T-helper 1 cell (primary cell): ENCODE measurements at places on chromosomes 3 and 15.

- no peak for DNase-seq
These were observed 519.3 kb upstream of the CADM2 start for GRCh38 chr3:84439476-84439875.

DNA sequence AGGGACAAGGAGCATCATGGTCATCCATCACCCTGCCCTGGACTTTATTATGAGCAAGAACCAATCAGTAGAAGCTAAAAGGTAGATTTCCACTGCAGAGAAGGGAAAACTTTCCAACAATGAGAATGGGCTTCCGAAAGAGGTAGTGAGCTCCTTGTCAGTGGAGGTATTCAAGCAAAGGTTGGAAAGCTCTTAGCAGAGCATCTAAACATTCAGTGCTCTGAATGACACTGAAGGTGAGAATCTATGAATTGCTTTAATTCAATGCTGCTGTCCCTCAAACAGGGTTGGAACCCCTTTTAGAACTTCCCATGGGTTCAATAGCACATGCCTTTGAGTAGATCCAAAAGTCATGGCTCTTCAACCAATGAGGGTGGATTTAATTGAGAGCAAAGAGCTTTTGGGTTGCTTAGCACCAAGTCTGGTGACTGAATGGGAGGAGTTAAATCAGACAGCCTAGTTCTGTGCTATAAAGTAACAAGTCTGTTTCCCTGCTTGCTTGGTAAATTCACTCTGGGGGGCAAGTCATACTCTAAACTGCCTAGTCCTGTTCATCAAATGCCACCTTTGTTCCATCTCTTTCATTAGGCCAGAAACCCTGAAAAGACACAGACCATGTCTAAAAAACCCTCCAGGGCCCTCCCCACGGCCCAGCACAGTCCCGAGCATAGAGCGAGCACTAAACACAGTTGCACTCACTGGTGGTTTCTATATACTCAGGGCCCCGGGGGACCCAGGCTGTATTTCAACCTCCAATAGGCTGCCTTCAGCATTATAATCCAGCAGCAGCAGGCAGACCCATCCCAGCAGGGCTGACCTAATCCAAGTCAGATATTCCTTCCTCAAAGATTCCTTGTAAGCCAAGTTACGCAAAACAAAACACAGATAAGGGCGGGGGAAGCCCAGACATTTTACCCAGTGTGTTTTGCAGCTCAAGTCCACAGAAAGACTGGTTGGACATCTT lies 161.2 kb downstream of the MEGF11 start:
- DNase-seq = no peak

- no peak for DNase-seq
These were observed 84.5 kb upstream of the SYNPR start for GRCh38 chr3:63193647-63194046.

DNA sequence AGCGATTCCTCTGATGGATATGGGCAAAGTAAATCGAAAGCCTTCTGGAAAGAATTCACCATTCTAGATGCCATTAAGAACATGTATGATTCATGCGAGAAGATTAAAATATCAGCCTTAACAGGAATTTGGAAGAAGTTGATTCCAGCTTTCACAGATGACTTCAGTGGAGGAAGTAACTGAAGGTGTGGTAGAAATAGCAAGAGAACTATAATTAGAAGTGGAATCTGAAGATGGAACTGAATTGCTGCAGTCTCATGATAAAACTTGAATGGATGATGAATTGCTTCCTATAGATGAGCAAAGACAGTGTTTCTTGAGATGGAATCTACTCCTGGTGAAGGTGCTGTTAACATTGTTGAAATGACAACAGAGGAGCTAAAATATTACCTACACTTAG lies 30.1 kb upstream of the TBC1D23 start:
- DNase-seq = no peak

DNA sequence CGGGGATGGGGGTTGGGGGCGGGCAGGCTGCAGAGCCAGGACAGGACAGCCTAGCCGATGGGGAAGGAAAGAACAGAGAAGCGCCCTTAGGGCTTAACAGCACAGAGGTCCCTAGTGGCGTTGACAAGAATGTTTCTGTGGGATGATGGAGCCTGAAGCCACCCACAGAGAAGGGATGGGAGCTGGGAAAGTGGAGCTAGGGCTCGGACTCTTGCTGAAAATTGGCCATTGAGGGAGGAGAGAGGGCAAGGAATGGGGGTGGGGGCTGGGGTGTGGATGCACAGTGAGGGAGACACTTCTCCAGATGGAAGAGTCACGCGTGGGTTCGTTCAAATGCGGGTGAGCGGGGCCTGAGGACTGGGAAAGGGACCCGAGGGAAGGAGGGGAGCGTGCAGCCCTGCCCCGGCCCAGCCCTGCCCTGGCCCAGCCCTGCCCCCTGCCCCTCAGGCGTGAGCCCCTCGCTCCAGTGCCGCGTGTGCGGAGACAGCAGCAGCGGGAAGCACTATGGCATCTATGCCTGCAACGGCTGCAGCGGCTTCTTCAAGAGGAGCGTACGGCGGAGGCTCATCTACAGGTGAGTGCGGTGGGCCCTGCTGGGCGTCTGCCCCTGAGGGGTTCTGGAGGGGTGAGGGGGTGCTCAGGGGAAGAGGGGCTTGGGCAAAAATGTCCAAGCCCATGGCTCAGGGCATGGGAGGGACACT lies 832 bp downstream of the NR2E3 start:
- DNase-seq = no peak

- peak; percentile 46 for DNase-seq
These were observed 46.2 kb downstream of the TPRA1 start for GRCh38 chr3:127544192-127544802.

DNA sequence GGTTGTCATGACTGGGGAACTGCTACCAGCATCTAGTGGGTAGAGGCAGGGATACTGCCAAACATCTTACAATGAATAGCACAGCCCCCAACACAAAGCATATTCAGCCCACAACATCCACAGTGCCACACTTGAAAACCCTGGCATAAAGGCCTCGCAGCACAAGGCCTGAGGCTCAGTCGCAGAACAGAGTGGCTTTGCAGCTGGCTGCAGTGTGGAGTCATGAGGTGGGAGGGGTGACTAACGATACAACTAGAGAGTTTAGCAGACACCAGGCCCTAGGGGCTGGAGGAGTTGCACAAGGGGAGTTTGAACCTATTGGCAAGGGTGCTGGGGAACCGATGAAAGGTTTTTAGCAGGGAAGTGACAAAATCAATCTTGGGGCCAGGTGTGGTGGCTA lies 32.1 kb downstream of the GRK7 start:
- DNase-seq = no peak

- DNase-seq = no peak
These were observed 1.9 kb downstream of the PIGZ start for GRCh38 chr3:196966526-196967401.

- DNase-seq = no peak
These were observed 1.9 kb downstream of the GOLIM4 start for GRCh38 chr3:168093790-168094189.

DNA sequence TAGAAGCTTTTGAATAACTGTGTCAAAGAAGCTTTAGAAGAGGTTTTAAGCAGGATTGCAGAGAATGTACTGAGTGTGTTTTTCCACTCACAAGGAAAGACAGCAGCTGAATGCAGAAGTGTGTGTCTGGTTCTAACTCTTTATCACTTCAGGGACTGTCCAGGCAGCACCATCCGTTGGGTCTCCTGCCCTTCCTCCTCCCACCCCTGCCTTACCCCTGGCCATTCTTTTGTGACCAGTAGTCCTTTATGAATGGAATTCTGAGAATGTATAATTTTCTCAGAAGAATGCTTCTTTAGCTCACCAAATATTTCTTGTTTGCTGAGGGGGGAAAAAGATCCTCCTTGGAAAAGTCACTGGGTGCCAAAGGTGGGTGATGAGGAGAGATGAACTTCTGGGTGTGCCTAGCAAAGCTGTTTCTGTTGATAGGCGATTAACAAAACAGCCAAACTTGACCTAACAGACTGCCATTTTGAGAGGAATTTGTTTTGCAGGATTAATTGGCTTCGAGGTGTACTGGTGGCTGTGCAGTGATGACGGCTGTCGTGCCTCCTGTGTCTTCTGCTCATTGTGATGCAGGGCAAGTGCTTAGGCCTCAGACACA lies 70.9 kb downstream of the IGF1R start:
- no peak for DNase-seq

- no peak for DNase-seq
These were observed 14.2 kb downstream of the EIF4E3 start for GRCh38 chr3:71710906-71711494.

DNA sequence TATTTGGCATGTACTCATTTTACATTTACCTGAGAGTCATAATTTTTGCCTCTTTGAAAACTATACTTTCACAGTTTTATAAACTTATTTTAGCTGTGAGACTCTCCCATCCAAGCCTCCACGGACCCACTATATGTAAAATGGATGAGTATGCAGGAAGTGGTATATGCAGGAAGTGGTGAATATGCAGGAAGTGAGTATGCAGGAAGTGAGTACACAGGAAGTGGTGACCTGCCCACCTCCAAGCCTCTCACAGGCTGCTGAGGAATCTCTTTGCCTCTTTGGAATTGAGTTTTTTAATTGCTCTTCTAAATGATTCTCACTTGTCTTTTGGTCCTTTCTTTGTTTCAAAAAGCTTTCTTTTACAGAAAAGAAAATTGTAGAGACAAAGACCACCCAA lies 85.2 kb downstream of the KBTBD8 start:
- DNase-seq = peak; percentile 13

- no peak for DNase-seq
These were observed 514.1 kb downstream of the MAGI1 start for GRCh38 chr3:65524584-65524983.

DNA sequence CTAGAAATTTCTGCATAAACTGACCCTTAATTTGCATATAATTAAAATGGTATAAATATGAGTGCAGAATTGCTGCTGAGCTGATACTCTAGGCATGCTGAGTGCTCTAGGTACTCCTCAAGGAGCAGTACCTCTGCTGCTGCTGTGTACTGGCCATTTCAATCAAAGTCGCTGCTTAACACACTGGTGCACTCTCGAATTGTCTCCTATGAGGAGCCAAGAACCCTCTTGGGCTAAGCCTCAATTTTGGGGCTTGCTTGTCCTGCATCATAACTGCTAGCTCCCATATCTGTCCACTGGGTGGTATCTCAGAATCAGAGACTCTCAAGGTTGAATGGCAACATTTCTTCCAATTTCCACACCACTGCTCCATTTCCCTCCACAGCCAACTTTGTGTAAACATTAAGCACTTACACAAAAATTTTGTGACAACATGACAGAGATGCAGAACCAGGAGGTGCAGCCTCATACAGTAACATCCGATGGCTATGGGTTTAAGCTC lies 82.5 kb downstream of the XXYLT1 start:
- no peak for DNase-seq

GRCh38 chr3:150152567-150152966 lies 181.9 kb upstream of the PFN2 start:
- no peak for DNase-seq

DNA sequence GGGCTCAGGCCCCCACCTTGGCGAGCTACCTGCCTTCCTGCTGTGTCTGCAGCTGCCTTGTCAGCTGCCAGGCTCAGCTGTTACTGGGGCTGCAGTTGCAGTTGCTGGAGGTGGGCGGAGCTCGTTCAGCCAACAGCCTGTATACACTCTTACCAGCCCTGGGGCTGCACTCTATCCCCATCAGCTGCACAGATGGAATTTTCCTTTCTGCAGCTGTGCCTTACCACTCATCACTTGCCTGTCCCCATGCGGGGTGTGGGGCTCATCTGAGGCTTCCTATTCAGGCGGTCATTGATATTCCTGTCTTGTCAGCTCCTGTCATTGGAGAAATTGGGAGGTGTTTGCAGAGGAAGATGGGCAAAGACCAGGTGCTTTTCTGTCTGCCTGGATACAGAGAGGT lies 9.1 kb upstream of the SYN2 start:
- no peak for DNase-seq

DNA sequence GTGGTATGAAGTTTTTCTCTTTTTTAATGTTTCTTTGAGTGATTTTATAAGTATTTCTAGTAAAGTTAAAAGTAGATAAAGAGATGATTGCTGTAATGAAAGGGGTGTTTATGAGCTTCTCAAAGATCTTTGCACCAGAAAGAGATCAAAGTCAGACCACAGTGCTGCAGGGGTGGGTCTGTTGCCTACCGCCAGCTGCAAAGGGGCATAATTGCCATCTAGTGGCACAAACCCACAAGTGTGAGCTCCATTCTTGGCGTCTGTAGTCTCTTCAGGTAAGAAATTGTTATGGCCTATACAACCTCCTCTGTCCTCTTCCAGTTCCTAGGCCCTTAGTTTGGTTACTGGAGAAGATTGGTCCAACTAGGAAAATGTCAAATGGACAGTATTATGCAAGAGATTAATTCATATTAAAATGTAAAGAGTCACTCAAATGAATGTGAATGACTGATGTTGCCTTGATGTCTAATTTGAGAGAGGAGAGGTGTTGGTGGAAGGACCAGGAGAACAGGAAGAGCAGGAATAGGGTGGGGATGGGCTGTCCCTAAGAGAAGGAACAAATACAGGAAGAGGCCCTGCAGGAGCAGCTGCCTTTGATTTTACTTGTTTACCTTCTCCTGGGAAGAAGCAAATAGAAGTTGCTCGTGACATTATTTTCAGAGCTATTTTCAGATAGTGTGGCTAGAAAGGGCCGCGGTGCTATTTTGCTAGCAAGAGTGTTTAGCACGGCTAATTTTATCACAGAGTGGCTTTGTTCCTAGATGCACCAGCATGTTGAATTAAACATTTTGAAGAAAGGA lies 53.0 kb upstream of the GSK3B start:
- no peak for DNase-seq

GRCh38 chr3:133273346-133273745 lies 126.5 kb upstream of the BFSP2 start:
- no peak for DNase-seq

GRCh38 chr15:31502541-31503229 lies 176.1 kb downstream of the KLF13 start:
- DNase-seq = no peak

- DNase-seq = no peak
These were observed 140.7 kb upstream of the MEF2A start for GRCh38 chr15:99424978-99425656.

DNA sequence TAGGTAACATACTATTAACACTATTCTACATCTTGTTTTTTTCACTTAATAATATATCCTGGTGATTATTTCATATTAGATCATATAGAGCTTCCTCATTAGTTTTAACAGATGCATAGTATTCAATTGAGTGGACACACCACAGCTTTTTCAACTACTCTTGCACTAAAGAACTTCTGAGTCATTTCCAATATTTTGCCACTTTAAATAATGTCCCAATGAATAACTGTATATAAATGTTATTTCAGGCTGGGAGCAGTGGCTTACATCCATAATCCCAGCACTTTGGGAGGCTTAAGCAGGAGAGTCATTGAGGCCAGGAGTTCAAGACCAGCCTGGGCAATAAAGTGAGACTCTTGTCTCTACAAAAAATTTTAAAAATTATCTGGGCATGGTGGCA lies 26.9 kb downstream of the MAP1A start:
- DNase-seq = no peak

GRCh38 chr3:184637705-184638104 lies 74.2 kb downstream of the MAGEF1 start:
- DNase-seq = no peak

GRCh38 chr3:39474126-39474515 lies 6.6 kb downstream of the MOBP start:
- DNase-seq = no peak

- no peak for DNase-seq
These were observed 472.7 kb upstream of the NR2F2 start for GRCh38 chr15:95857758-95858157.

- DNase-seq = no peak
These were observed 297.0 kb upstream of the EPHA3 start for GRCh38 chr3:88810455-88810854.
